Skin of body (tissue), 3 donors: ENCODE measurements at places on chromosomes 2 and 18. TPM values are rescaled to one million over a fixed set of nuclear protein-coding genes. Genes with fewer than 3 reads are reported as not detected.

GRCh38 chr2:237315829-237316225 is 98.1 kb downstream of the COL6A3 start:
- no peak for DNase-seq

DNA sequence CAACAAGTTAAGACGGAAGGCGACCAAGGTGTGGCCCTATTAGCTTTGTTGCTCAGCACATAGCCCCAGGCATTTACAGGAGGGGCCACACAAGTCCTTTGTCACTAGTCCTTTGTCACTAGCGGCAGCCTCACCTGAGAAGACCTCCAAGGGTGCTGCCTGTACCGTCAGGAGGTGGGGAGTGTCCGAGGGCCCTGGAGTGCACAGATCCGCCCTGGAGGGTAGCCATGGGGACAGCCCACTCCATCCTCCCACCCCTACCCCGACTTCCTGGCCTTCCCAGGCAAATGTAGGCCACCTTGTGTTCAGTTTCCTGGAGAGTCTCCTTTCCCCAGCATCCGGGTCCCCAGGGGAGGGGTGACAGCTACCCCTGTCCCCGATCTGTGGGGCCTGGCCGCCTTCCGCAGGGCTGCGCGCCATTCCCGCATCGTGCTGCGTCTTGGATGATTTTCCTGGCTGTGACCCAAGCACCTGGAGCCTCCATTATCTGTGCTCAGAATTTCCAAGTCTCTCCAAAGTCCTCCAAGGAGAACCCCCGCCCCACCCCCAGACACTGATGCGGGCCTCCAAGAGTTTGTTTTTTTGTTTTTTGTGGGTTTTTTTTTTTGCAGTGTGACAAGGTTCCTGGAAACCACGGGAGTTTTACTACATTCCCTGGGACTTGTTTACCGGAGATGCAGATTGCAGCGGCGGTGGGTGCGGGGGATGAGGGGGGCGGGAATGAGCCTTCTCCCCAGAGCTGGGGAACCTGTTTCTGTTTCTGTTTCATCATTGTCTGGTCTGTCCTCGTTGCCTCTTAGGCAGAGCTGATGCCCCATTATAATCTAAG is 28.6 kb downstream of the TEX44 start:
- peak; percentile 18 for DNase-seq

Gene CCL20
- total RNA-seq = 33.2 TPM

Gene RTP5
- not detected for total RNA-seq

DNA sequence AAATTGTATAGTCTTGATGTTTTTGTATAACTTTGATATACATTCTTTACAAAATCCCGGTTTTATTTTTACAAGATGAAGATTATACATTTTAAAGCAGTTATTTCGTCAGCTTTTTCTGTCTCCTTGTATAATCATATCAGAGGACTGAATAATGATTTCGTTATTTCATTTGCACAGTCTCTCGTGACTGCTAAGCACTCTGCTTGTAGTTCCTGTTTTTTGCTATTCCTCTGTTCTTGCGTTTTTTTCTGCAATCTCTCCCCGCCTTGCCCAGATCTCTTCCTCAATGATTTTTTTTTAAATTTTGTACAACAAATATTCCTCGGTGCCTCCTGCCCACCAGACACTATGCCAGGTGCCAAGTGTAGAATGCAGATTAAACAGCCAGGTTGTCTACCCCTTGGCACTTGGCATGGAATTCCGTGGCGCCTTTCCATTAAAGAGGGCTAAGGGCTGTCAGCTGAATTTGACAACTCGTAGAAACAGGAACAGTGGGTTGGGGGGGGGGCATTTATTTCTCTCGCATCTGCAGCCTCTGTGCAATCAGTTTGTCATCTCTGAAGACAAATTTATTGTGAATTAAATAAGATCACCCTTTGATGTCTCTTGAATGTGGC is 69.6 kb downstream of the KLHL29 start:
- no peak for DNase-seq

Gene ASB18
- total RNA-seq = 0.79 TPM

Gene RAB17
- 0.59 TPM for total RNA-seq

DNA sequence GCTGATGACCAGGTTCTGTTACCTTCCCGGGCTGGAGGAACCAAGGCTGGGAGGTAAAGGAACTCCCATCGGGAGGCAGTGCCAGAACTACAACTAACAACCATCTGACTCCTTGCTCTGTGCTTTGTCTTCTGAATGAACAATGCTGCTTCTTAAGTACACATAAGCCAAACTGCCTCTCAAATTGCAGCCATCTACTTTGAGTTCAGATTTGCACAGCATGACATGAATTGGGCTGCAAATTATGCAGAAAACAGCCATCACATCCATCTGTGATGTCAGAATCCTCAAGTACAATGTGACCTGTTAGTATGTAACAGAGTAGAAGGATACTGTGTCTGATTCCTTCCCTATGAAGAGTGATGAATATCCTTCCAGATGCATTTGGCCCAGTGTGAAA is 290.6 kb downstream of the ZNF521 start:
- no peak for DNase-seq

Gene MYOM1
- 70.2 TPM for total RNA-seq

DNA sequence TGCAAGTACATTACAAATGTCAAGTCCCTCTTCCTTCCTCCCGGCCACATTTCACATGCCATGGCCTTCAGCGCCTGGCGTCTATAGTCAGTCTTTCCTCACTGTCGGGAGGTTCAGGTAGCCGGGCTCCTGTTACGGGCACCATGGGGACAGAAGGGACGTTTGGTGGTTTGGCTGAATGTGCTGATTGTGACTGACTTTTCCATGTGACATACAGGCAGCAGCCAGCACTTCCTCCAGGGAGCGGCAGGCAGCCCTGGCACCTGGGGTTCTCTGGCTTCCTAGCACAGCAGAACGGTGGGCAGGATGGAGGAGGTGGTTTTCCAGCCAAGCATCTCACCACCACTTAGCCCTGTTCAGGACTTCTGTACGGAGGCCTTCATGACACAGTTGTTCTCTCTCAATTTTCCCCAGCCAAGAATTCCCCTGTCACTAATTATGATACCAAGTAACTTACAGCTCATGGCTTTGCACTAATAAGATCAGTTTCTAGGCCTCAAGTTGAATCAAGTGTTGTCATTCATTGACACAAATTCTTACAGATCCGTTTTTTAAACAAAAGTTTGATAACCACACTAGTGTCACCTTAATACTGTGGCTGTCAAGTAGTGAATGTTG is 83.9 kb upstream of the REV1 start:
- no peak for DNase-seq

DNA sequence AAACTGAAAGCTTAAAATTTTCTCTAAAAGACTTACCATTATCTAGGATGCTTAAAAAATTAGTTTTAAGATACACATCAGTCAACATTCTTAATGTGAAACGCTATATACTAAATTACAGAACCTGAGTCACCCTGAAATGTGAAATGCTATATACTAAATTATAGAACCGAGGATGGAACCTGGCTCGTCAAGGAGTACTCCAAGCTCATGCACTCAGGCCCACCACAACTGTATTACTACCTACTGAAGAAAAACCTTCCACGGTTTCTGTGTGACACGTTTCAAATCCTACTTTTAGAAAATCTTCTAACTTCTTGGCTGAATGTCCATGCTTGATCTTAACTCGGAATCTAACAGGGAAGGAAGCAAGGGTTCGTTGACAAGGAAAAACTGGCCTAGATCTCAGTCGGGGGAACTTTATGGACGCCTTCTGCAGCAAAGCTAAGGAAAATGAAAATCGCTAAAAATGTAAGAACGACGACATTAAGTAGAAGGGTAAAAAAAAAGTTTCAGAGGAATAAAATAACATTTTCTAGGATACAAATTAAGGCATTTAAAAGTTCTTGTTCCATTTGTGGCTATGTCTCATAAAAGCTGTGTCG is 1.4 kb downstream of the PRKD3 start:
- no peak for DNase-seq

Gene ANKRD30BL
- total RNA-seq = 1.4 TPM

Gene OTOS
- not detected for total RNA-seq

- DNase-seq = no peak
These were observed 2.7 kb downstream of the LIMS2 start for GRCh38 chr2:127672341-127673224.

DNA sequence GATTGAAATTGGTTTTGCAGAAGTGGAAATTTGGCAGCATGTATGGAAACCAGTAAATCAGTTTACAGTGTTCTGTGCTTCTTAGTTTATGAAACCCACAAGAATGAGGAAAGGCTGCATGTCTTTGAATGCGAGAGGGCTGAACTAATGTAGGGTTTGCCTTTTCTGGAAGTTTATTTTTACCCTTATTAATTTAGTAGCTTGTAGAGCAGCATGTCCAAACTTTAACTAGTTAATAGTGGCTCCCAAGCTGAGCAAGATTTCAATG is 50.4 kb downstream of the LDLRAD4 start:
- DNase-seq = no peak

- DNase-seq = no peak
These were observed 144.4 kb downstream of the PTPRM start for GRCh38 chr18:7711495-7711894.

GRCh38 chr2:148527488-148528340 is 116.8 kb upstream of the EPC2 start:
- no peak for DNase-seq

- DNase-seq = no peak
These were observed 48.9 kb upstream of the ASXL2 start for GRCh38 chr2:25926984-25927756.

Gene UGGT1
- 30.9 TPM for total RNA-seq

- no peak for DNase-seq
These were observed 417.5 kb upstream of the MYT1L start for GRCh38 chr2:2748399-2749205.

Gene DLGAP1
- total RNA-seq = 5.3 TPM

DNA sequence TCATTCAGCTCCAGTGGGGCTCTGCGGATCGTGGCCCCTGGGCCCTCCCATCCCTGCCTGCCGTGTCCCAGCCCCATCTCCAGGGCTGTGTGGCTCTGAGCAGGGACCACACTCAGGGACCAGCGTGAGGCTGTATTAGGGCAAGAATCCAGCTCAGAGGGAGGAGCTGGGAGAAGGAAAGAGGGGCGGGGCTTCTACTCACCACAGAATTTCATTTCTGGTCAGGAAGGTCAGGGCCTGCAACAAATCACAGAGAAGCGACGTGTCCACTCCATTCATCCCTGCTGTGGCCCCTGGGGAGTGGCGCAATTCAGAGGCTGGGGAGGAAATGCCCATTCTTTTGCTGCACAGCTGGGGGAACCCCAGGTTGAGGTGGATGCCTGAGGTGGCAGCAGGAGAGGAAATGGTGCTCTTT is 828 bp downstream of the CIB4 start:
- no peak for DNase-seq

DNA sequence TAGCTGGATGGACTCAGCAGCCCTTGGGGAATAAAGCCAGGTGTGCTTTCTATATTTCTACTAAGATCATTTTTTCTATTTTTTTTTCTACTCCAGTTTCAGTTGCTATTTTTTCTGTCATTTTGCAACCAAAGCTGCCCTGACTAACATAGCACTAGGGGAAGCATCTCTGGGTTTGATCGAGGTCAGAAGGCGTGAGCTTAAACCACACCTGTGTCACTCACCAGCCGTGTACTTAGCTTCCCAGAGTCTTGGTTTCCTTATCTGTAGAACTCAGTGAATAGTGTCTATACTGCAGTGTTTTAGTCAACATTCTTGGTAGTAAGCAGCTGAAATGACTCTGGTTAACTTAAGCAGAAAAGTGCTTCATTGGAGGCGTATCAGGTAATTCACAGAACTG is 489.6 kb upstream of the SPRED2 start:
- DNase-seq = no peak

Gene SNORC
- total RNA-seq = 0.30 TPM

DNA sequence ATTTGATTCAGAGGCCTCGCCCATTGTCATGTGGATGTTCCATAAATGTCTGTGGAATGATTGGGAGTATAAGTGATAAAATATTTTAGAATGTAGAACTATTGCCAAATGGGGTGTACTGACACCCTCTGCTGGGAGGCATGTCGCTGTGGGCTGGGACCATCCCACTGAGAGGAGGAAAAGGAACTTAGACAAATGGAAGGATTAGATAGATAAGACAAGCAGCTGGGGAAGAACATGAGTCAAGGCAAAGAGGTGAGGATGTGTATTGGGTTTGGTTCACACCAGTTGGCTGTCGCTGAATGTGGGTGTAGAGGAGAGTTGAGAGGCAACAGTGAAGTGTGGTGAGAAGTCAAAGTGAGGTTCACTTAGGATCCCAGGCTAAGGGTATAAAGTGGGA is 4.0 kb downstream of the C2orf74 start:
- no peak for DNase-seq

GRCh38 chr2:236565879-236566402 is 3.7 kb upstream of the ACKR3 start:
- DNase-seq = no peak

GRCh38 chr2:66689456-66690051 is 254.6 kb downstream of the MEIS1 start:
- DNase-seq = no peak

GRCh38 chr2:111667542-111668273 is 216.3 kb downstream of the ANAPC1 start:
- DNase-seq = peak; percentile 27

- no peak for DNase-seq
These were observed 91.3 kb upstream of the CCDC141 start for GRCh38 chr2:179141206-179141605.
